Spleen (tissue), 13 donors: ENCODE measurements at places on chromosomes 13 and 19. TPM values are rescaled to one million over a fixed set of nuclear protein-coding genes. Genes with fewer than 3 reads are reported as not detected.

- H3K27me3 ChIP-seq: no peaks in the 10 kb centered on the region
- H3K27ac ChIP-seq: peak overlapping the region; percentile 40
- H3K36me3 ChIP-seq: no peaks in the 10 kb centered on the region
- no peak overlapping the region for H3K4me3 ChIP-seq
- H3K4me1 ChIP-seq: peaks cover 4% of the 10 kb centered on the region
Observed at GRCh38 chr13:24006520-24007248, 109.4 kb upstream of the C1QTNF9B start.

GRCh38 chr13:37878921-37879320 lies 9.3 kb upstream of the TRPC4 start:
- H3K27ac ChIP-seq: no peak overlapping the region
- H3K27me3 ChIP-seq: no peaks in the 10 kb centered on the region
- H3K4me3 ChIP-seq: no peak overlapping the region
- no peaks in the 10 kb centered on the region for H3K4me1 ChIP-seq
- DNase-seq: no peak
- no peaks in the 10 kb centered on the region for H3K36me3 ChIP-seq

The AMH gene
- total RNA-seq: 5.7 TPM

The NLRP7 gene
- total RNA-seq: 0.20 TPM
